Activated naive CD4-positive, alpha-beta T cell treated with anti-CD3 and anti-CD28 coated beads, Interleukin-2, amount 50 U/mL, for 16 hours (primary cell): ENCODE measurements at places on chromosomes 5 and 9.

- DNase-seq = no peak
Measured at GRCh38 chr9:17159469-17159868, 24.6 kb downstream of the CNTLN start.

GRCh38 chr9:5428794-5429528 lies 8.8 kb downstream of the PLGRKT start:
- no peak for DNase-seq

DNA sequence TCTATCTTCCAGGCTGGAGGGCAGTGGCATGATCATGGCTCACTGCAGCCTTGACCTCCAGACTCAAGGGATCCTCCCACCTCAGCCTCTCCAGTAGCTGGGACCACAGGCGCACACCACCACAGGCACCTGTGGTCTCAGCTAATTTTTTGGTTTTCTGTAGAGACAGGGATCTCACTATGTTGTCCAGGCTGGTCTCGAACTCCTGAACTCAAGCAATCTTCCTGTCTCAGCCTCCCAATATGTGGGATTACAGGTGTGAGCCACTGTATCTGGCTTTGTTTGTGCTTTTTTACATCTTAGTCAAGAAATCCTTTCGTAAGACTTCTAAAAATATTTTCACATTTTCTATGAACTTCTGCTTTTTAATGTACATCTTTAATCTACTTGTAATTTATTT lies 116.9 kb downstream of the DENND1A start:
- no peak for DNase-seq

GRCh38 chr9:111559000-111559610 lies 34.1 kb downstream of the ZNF483 start:
- DNase-seq = no peak

DNA sequence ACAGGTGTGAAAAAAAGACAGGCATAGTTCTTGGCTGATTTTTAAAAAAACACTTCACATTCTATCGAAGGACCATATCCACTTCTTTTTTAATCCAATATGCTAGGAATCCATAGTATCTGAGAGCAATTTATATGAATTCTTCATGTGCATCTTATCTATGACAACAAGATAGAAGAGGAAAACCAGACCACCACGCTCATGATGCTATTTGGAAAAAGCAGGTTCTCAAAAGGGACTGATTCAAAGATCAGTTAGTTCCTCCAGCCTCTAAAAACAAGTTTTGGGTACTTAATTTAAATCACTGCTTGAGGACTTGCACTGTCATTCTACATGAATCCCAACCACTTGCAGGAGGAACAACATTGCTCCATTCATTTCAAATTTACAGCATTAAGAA lies 6.3 kb downstream of the MEF2C start:
- DNase-seq = no peak

GRCh38 chr9:20220286-20220685 lies 402.0 kb downstream of the MLLT3 start:
- DNase-seq = no peak

- DNase-seq = no peak
Measured at GRCh38 chr5:10416868-10417267, 24.8 kb upstream of the ROPN1L start.

GRCh38 chr5:5437227-5438172 lies 15.0 kb downstream of the ICE1 start:
- DNase-seq = no peak

DNA sequence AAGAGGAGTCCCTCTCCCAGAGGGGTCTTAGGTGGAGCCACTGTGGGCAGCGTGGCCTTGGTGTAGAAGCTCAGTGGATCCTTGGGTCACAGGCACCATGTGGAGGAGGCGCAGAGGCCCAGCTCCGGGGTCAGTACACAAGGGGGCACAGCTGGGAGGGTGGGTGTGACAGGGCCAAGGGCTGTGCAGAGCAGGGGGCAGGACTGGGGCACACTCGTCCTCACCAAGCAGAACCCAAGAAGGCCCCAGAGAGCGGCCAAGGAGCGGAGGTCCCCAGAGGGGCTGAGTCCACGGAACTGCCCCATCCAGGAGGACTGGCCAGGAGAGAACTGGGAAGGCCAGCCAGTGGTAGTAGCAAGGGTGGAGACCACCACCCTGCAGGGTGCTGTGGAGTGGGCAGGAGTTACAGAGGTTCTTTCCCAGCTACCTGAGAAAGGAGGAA lies 2.5 kb upstream of the LPCAT1 start:
- no peak for DNase-seq

DNA sequence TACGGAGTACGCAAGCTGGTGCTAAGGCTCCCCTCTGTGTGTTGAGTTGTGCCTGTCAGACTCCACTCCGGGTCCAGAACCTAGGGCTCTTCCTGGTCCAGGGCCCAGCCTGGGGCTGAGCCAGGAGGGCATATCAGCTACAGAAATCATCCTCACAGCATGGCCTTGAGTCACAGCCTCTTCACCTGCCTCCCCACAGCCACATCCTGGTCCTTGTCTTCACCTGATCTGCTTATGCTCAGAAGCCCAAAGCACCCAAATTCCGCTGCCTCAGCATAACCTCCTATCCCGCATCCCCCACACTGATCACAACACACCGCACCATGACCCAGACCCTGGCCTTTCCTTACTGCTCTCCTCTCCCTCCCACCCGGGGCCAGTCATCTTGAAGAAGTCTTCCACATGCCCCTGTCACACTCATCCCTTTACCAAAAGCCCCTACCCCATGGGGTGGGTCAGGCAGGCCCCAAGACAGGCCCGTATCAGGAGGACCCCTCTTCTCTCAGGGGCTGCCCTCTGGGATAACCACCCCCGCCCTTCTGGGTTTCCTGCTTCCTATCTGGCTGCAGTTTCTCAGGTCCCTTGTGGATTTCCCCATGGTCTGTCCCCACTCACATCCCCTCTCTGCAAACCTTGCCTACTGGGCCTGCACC lies 1.3 kb upstream of the IL3 start:
- DNase-seq = peak; percentile 5

GRCh38 chr9:31774571-31774970 lies 609.9 kb upstream of the ACO1 start:
- DNase-seq = no peak

DNA sequence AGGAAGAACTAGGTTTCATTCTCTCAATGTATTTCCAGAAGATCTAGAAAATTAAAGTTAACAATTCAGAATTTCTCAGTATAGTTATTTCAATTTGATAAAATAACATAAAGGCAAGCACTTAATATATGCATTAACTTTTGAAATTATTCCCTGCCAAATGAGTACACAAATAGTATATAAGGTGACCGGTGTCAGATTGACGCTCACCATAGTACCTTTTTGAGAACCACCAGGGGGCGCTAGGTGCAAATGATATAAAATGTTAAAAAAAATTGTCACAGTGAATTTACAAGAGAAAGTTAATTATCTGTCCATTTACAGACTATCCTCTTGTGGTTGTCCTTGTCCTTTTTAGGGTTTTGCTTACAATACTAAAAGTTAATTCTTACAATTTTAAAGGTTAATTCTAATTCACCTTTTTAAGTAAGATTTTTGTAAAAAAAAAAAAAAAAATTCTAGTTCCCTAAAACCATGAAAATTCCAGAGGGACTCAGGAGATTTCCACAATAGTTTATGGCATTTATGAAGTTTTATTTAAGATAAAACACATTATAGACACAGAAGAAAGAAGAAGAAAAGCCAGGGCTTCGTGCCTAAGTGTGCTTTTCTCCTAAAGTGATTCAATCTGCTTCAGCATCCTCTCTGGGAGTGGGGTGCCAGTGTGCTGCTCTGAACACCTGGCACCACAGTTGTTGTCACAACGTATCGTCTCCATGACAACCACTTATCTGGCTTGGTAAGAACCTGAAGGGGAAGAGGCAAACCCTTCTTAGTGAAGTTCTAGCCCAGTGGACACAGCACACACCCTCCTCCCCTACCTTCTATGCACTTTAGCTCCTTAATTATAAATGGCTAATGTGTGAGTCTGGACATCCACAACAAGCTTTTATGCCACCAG lies 1.7 kb downstream of the ADAMTS16 start:
- peak; percentile 37 for DNase-seq

GRCh38 chr5:34487159-34487879 lies 168.8 kb upstream of the RAI14 start:
- no peak for DNase-seq
